ENCODE measurements at places on chromosomes 7 and 10.

GRCh38 chr10:21494191-21495001 lies 31.1 kb downstream of the SKIDA1 start:
- no peak for DNase-seq

GRCh38 chr7:130149281-130150139 lies 55.7 kb downstream of the TMEM209 start:
- no peak for DNase-seq

- DNase-seq: no peak
These were observed 82.8 kb upstream of the DIP2C start for GRCh38 chr10:772227-772637.

DNA sequence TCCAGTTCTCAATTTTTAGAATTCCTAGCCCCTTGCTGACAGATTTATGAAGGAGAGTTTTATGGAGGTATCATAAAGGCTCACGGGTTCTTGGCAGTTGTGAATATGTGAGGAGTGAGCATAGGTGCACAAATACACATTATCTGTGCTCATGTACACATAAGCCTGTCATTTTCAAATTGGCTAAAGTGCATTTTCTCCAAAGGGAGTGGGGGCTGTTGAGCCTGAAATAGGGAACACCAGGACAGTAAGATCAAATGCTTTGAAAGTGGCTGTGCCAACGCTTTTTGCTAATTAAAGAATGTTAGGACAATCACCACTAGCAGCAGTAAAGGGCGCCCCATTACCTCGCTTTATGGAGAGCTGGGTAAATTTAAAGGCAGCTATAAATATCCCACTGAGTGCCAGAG lies 8.3 kb upstream of the LRRC4 start:
- no peak for DNase-seq

GRCh38 chr10:82625512-82626189 lies 750.7 kb downstream of the NRG3 start:
- no peak for DNase-seq

GRCh38 chr10:35884657-35885071 lies 242.6 kb upstream of the FZD8 start:
- no peak for DNase-seq

DNA sequence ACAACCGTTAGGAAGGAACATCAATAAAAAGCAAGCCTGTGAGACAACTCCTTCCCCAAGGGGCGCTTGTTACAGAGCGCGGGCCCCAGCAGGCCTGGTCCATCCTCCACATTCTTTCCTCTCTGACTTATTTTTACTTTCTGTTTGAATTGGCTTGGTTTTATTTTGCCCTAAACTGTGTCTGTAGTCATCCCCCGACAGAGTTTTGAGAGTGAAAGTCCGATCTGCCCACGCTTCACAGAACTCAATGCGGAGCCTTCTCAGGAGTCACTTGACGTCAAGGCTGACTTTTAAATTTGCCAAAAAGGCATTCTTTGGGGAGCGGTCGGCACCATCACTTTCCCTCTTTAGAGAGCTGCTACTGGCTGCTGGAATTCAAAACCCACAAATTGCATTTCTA lies 150.1 kb upstream of the KLF6 start:
- DNase-seq: no peak
